Ecto neural progenitor cell (in vitro differentiated cells): ENCODE measurements at places on chromosomes 2 and 18.

DNA sequence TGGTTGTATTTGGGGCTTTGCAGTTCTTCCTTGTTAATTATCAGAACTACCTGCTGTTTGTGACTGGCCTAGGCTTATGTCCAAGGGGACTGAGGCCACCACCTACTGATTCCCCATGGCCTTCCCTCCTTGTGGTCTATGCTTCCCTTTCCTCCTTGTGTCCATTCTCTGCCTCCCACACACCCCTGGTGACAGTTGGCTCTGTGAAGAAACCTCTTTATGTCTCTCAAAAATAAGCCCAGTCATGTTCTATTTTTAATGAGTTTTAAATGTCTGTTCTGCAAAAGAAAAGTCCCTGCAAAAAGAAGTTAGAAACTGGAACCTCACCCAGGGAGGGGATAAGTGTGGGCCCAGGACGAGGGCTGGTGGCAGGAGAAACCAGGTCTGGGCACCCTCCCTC, 105.0 kb downstream of the SMC6 start:
- no peak for DNase-seq

DNA sequence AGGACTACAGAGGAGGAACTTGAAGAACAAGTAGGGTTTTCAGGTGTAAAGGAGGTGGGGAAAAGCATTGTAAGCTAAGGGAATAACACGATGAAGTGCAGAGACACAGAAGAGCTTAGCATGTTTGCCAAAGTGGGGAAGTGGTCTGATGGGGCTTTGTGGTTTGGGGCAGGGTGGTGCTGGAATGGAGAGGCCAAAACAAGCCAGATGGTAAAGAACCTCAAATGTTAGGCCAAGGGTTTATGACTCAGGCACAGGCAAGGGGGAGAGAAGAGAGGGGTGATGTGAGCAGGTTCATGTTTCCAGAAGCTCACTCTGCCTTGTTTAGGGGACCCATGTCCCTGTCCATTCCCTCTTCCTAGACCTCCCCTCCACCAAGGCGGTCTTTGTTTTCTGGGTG, 104.5 kb upstream of the YWHAQ start:
- no peak for DNase-seq

DNA sequence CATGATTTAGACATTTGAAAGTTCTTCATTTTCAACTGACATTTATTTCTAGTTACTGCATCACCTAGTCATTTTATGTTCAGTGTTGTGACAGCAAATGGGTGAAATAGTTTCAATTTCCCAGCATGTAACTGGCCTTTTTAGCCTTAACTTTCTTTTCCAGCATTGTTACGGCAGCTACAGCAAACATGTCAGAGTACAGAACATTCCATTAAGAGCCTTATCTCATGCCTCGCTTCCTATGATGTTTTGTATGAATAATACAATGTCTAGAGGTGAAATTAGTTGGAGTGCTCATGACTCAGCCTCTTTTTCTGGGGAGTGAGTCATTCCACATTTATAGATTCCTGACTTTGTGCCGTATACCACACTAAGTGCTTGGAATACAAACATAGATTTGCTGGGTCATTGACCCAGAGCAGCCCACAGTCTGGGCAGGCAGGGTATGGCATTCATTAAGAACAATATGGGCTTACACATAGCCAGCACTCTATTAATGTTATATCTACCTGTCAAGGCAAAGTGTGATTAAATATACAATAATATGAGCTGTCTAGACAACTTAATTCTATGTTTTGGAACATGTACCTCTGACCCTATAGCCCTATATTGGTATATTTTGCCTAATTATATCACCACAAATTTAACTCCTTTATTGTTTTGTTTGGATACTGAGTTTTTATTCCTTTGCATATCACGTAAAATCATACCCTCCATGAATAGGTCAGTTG, 72.2 kb downstream of the MAP2 start:
- DNase-seq: no peak

DNA sequence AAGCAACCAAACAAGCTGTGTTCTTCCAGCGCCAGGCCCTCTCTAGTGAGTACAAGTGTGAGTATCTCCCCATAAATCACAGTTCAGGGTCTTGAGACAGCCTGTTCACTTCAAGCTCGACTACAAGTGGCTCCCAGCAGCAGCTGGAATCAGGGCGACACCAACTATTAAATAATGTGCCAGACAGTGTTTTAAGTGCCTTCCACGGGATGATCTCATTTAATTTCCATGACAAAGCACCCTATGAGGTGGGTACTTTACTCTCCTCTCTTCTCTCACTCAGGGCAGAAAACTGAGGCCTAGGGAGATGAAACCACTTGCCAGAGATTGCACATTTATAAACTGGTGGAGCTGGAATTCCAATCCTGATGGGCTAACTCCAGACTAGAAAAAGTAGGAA, 2.6 kb upstream of the FAM136A start:
- no peak for DNase-seq

DNA sequence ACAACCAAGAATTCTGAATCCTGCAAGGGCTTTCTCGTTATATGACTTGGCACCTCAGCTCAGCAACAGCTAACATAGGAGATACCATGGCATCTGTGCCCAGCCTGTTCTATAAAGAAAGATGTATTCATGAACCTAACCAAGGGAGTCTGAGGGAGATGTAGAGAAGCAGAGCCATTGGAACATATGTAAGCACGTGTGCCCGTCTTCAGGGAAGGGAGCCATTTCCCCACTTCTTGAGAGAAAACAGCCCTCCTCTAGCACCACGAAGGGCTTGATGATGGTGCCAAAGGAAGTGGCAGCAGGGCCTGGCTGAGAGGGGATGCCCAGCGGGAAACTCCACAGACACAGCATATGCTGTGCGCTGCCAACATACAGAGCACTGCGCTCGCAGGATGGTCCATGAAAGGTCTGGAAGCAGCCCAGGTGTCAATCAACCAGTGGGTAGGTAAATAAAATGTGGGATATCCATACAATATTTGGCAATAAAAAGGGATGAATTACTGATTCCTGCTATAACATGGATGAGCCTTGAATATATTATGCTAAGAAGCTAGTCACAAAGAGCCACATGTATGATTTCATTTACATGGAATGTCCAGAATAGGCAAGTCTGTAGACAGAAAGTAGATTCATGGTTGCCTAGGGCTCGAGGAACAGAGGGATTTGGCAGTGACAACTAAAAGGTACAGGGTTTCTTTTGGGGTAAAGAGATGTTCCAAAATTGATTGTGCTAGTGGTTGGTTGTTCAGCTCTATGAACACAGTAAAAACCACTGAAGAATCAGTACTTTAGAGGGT, 16.1 kb downstream of the TMEM247 start:
- peak; percentile 9 for DNase-seq

DNA sequence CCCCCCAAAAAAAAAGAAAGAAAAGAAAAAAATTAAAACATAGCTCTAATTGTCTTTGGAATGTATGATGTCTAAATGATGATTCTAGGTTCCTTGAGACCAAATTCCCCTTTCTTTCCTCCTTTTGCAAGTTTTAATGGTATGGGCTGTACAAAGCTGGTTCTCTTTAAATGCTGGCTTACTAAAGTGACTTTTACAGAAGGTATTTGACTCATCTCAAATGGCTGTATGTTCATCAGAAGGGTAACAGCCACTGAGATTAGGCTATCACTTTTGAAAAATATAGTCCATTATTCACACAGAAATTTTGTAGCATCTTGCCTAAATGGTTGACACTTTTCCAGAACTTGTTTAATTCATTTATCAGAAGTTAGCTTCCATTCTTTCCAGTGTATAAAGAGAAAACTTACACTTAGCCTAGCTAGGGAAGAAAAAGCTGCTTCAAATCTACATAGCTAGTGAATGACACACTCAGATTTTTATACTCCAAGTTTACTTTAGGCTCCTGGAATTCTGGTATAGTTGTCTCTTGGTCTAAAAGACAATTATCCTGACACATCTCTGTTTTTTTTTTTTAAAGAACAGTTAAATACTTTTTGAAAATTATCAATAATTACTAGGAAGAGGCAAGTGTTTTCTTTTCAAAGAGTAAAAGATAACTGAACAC, 622.6 kb downstream of the LRP1B start:
- no peak for DNase-seq

- DNase-seq: peak; percentile 29
Measured at GRCh38 chr2:3636586-3637310, 21.3 kb upstream of the ALLC start.

DNA sequence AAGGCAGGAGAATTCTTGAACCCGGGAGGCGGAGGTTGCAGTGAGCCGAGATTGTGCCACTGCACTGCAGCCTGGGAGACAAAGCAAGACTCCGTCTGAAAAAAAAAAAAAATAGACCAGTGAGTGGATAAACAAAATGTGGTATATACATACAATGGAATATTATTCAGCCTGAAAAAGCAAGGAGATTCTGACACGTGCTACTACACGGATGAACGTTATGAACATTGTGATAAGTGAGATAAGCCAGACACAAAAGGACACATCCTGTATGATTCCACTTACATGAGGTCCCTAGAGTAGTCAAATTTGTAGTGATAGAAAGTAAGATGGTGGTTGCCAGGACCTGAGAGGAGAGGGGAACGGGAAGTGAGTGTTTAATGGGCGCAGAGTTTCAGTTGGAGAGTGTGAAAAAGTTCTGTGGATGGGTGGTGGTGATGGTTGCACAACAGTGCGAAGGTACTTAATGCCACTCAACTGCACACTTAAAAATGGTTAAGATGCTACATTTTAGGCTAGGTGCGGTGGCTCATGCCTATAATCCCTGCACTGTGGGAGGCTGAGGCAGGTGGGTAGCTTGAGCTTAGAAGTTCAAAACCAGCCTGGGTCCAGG, 38.3 kb downstream of the NIFK start:
- DNase-seq: no peak

DNA sequence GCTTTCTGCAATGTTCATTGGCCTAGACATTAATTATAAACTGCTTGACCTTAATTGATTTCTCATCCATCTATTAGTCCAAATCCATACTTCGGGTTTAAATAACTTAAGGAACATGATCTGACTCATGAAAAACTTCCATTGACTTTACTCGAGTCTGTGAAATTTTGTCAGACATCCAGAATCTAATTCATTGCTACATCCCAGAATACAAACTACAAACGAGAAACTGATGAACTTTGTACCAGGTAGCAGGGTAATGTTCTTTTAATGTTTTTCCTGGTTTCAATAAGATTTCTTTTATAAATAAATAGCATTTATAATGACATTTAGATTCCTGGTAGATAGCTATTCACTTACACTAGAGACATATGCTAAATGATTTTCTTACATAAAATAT, 36.0 kb upstream of the IKZF2 start:
- no peak for DNase-seq

GRCh38 chr18:12013186-12013916, 32.0 kb downstream of the IMPA2 start:
- no peak for DNase-seq

DNA sequence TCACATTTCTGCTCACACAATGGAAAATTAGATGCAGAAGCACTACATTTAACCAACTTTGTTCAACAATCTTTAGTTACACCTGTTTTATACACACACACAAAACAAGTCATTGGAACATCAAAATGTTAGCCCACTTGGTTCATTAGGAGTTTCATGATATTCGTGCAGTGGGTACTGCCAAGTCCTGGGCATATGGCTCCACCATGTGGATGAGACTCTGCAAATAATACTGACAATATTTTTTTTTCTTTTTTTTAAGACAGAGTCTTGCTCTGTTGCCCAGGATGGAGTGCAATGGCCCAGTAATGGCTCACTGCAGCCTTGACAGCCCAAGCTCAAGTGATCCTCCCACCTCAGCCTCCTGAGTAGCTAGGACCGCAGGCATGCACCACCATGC, 34.5 kb upstream of the GRB14 start:
- no peak for DNase-seq

DNA sequence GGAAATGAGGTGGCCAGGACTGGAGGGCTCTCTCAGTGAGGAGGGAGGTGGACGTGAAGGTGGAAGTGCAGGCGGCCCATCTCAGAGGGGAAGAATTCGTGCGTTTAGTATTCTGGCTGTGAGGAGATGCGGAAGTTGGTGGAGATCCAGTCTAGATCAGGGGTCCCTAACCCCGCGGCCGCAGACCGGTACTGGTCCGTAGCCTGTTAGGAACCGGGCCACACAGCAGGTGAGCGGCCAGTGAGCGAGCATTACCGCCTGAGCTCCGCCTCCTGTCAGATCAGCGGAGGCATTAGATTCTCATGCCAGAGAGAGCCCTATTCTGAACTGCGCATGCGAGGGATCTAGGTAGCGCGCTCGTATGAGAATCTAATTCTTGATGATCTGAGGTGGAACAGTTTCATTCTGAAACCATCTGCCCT, 1.6 kb upstream of the FHOD3 start:
- no peak for DNase-seq

DNA sequence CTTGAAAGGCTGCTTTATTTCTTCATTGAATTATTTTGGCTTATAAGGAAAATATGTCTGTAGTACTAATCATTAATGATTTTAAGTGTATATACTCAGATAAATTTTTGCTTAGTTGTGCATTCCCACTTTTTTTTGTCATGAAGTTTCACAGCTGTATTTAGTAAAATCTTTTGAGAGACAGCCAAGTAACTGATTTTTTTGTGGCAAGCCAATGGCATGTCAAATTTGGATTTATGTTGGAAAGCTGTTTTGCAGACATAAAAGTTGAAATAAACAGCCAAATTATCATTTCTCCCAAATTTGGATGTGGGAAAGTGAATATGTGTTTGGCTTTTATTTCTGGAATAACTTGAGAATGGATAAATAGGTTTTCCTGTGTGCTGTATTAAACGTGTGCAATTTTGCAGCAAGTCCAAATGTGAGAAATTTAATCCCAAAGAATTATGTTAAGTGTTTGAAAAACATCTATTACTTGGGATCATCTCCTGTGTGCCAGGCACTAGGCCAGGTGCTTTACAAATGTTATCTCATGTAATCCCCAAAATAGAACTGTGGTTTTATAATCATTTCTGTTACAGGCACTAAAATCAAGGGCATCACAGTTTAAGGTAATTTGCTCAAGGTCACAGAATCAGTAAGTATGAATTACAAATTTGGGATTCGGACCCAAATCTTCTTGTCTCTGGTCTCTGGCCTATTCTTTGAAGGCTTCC, 160.4 kb downstream of the PTPRM start:
- no peak for DNase-seq

DNA sequence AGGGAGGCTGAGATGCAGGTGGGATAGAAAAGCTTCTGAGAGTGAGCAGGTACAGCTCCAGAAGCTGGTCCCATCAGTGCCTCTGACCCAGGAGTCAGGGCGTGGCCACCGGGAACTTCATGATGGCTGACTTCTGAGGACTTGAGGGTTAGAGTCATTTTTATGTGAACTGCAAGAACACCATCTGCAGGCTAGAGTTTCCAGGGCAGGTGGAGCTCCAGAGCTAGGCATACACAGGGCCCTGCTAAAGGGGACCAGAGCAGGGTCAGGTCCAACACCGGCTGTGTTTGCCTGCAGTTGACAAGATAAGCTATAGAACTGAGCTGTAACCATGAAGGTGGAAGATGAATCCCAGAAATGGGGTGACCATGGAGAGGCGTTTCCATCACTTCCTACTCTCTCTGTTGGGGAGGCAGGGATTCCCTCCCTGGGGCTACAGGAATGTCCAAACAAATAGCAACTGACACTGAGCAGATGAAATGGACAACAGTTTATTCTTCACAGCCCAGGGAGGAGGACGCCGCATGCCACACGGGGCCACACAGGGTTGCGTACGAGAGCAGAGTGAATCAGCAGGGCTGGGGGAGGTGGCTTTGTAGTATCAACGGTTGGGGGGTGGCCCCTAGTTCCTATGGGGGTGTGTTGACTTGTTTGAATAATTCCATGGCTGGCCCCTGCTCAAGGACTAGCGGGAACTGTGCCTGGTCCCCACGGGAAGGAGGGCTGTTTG, 77.6 kb upstream of the ZNF516 start:
- DNase-seq: no peak

GRCh38 chr2:225693259-225693658, 293.7 kb downstream of the NYAP2 start:
- DNase-seq: no peak
